ENCODE measurements at places on chromosomes 4 and X.

DNA sequence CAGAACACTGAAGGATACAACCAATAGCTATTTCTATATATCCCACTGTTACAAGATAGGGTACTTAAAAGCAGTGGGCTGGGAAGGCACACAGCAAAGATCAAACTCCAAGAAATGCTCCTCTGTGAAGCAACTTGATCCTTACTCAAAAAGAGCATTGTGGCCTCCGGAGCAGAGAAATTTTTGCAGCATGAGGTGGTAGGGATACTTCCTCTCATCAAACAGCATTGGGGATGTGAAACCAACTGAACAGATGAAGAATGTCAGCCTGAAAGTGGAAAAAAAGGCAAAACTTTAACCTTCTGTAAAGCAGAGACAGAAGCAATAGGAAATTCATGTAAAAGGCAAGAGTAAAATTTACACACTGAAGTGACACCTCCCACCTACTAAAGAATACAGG is 92.2 kb downstream of the HUWE1 start:
- DNase-seq = no peak

- no peak for DNase-seq
Observed at GRCh38 chrX:39518476-39519029, 579.2 kb downstream of the BCOR start.

- DNase-seq = peak; percentile 45
Observed at GRCh38 chrX:103211012-103211715, 3.7 kb upstream of the BEX4 start.

DNA sequence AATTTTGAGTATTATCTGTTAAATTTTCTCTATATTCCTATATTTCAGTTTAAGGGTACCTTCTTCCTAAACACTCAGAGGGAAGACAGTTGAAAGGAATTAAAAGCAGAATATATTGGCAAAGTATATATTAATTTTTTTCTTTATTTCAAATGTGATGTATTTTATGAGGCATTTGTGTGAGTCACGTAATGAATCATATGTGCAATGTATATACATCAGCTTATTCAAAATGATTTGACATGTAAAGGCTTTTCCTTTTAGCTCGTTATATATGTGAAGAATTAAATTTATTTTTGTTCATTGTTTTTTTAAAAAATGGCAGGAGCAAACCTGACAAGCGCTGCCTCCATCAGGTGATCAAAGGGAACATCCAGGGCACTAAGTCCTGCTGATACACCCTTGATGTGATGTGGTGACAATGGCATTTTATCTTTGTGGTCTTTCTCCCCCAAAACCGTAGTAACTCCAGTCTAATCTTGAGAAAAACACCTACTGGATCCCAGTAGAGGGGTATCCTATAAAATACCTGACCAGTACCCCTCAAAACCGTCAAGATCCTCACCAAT is 8.9 kb downstream of the WWC2 start:
- DNase-seq = no peak

DNA sequence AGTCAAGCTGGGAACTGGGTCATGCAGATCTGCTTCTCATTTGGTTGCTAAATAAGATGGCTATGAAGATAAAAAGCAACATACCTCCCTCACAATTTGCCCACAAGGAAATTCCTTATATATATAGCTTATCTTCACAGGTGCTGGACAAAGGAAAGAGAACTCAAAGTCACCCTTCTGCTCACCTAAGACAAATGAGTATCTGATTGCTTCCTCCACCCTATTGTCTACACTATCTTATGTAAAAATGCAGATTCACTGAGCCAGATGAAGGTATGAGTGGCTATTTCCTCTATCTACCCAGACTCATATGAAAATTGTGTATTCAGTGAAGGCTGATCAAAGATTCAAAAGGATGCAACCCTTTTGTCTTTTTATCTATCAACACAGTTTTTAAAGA is 50.8 kb downstream of the CHM start:
- no peak for DNase-seq

GRCh38 chrX:102604327-102604726 is 5.0 kb downstream of the ARMCX5 start:
- no peak for DNase-seq

DNA sequence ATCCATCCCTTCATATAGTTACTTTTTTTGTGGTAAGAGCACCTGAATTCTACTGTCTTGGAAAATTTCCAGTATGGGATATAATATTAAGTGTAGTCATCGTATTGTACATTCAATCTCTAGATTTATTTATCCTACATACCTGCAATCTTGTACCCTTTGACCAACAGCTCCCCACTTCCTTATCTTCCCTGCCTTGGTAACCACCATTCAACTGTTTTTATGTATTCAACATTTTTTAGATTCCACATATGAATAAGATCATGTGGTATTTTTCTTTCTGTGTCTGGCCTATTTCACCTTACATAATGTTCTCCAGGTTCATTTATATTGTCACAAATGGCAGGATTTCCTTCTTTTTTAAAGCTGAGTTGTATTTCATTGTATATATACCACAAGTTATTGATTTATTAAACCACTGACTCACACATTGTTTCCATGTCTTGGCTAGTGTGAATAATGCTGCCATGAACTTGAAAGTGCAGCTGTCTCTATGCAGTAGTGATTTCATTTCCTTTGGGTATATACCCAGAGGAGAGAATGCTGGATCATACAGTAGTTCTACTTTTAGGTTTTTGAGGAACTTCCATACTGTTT is 572.5 kb downstream of the MAGEB5 start:
- no peak for DNase-seq

DNA sequence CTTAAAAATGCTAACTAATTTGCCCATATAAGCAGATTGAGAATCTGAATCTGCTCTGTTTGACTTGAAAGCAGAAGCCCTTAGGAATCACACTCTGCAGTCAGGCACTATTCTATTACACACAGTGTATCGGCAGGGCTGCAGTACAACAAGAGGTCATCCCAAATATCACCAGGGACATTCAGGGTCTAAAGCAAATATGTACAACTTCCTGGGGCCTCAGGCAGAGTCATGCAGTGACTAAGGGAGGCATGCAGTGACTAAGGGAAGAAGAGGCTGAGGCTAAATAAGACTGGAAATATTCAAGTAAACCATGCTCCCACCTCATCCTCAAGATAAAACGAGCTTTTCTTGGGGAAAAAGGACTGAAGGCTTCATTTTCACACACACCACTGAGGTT is 20.9 kb downstream of the MAPK10 start:
- no peak for DNase-seq

DNA sequence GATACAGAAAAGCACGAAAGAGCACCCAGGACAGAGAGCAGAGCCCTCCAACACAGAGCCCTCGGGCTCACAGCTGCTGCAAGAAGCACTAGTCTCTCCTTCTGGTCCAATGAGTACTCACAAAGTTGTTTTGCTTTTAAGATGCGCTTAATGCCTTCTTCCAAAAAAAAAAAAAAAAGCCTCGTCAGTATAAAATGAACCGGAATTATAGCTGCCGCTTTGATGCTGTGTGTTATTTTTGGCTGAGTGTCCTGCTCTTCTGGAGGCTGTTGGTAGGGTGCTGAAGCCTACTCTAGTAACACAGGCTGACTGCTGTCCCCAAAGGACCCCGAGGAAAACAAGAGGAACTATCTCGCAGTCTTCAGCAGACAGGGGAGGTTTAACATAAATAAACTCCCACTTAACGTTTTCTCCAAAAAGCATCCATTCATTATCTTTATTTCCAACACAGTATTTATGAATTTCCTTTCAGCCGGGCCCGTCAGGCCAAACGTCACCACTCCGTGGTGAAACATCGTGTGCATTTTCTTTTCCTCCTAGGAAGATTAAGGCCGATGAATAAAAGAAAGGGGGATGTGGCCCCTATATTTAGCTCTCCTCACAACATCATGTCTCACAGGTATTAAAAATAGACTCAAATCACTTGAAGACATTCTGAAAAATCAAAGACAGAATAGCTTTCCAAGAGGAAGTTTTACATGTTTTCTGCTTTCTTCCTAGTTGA is 213.7 kb upstream of the PPARGC1A start:
- no peak for DNase-seq

GRCh38 chr4:38560768-38561558 is 103.0 kb upstream of the KLF3 start:
- DNase-seq = peak; percentile 84

DNA sequence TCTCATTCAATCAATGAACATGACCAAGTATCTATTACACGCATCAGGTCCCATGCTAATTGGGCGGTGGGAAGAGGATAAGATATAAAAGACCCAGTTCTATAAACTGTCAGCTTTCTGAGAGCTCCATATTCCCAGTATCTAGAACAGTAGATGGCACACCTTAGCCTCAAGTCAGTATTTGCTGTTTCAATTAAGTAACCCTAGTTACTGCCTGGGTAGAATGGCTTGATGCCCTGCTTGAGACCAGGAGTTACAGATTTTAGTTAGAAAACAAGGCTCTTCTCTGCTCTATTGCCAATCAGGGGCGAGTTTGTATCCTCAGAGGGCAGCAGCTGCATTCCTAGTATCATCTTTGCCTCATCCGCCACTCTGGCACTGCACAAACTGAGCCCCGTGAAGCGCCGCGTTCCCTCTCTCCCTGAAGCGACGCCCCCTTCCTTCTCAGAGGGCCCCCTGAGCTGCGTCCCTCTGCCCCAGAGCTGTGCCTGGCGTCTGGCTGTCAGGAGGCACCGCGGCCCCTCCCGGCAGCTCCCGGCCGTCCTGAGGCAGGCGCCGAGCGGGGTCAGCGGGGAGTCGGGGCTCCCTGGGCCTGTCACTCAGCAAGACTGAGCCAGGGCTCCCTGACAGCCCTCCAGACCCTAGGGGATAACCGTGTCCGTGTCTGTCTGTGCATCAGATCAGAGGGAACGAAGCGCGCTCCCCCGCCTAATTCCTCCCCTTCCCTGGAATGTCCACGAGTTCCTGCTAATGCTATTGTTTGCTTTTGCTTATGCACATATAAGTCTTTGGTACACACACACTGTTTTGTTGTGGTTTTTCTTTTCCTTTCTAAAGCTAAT is 212.4 kb upstream of the TTC29 start:
- no peak for DNase-seq

DNA sequence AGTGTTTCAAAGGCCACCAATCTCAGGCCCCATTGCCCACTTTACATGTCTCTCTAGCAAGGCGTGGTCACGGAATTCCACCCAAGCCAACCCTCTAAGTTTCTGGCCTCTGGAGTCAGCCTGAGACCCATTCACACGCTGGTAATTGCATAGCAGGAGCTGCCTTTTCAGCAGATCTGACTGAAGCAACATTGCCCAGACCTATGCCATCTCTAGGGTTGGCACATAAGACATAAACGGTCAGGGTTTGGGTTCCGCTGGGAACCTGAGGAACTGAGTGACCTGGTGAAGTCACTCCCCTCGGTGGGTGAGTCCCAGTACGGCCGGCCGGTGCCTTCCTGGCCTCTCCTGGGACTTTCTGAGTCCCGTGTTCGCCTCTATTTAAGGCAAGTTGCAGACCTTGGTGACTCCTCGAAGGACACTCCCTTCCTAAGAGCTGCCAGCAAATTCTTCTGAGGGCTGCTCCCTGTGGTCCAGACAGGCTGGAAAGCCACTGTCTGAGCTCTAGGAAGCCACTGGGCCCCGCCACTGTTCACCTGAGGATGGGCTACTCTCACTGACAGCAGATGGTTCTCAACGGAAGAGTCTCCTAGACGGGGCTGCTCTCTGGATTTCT is 15.9 kb downstream of the CTAG1A start:
- no peak for DNase-seq

DNA sequence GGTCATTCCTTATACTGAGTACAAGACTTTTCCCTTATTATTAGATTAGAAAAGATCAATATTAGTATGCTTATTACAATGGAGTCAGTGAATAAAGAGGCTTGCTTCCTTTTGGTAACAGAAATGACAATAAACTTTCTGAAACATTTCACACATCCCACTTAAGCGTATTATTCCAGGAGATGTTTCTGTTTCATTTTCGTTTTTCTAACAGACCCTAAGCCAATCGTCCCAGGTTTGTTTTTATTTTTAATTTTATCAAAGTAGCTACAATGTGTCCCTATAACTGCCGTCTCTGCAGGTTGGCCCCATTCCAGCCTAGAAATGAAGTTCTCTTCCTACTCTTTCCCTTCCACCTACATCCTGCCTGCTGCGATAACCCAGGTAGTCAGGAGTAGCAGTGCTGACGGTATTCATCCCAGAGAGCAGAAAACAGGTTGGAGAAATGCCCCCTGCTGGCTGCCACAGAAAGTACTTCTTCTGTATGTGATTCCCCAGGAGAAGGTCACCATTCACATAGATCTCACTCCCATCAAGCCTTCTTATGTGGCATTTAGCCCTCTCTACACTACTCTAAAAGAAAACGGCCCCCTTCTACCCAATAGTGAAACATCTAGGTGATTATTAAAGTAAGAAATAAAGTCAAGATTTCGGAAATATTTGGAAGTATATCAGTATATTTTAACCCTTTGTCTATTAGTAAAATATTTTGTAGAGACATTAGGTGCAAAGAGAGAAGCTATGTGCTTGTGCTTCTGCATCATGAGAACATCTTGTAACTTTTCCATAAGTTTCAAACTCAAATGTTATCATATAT is 40.4 kb downstream of the ENPEP start:
- peak; percentile 75 for DNase-seq

- DNase-seq = no peak
Observed at GRCh38 chr4:62394766-62395165, 1194.6 kb downstream of the ADGRL3 start.

DNA sequence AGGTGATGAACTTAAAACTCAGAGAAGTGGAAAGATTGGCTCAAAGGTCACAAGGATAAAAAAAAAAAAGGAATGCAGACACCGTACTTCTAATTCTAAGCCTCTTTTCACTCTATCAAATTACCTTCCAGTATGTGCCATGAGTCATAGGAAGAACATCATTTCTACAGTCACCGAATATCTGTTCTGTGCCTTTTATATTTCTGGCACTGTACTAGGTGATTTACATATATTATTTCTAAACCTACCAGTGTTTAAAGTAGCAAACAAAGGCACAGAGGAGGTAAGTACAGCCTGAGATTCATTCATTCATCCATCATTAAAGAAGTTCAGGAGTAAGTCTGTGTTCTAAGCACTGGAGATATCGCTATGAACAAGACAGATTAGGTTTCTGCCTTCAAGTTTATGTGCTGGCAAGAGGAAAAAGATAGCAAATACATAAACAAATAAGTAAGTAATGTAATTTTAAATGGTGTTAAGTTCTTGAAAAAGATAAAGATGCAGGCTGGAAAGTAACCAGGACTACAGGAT is 65.3 kb downstream of the PALLD start:
- DNase-seq = no peak

GRCh38 chr4:30535255-30535654 is 184.9 kb upstream of the PCDH7 start:
- DNase-seq = no peak

GRCh38 chr4:184983672-184984356 is 34.5 kb upstream of the HELT start:
- peak; percentile 62 for DNase-seq

DNA sequence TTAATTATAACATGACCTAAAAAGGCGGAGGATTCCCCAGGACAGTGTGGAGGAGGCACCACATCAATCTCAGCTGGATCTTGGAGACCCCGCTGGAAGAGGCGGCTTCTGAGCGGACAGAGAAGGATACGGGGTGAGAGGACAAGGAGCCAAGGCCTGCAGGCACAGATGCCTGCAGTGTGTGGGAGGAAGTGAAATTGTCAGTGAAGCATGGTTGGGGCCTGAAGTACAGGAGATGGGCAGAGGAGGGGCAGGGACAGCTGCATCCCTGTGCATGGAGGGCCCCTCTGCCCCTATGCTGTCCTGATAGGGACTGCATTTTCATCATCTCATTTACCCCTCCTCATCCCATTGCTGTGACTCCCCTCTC is 1.7 kb upstream of the SLC2A9 start:
- no peak for DNase-seq

All from activated CD4-positive, alpha-beta T cell treated with anti-CD3 and anti-CD28 coated beads, Interleukin-2, Interleukin-6, amounts not matched to agents 100 ng/mL and 50 ng/mL, durations not matched to agents 16 hours and 8 hours (primary cell).